ENCODE measurements at places on chromosomes 11 and 22.

- DNase-seq = no peak
Measured at GRCh38 chr22:47382164-47382890, 619.9 kb downstream of the TBC1D22A start.

DNA sequence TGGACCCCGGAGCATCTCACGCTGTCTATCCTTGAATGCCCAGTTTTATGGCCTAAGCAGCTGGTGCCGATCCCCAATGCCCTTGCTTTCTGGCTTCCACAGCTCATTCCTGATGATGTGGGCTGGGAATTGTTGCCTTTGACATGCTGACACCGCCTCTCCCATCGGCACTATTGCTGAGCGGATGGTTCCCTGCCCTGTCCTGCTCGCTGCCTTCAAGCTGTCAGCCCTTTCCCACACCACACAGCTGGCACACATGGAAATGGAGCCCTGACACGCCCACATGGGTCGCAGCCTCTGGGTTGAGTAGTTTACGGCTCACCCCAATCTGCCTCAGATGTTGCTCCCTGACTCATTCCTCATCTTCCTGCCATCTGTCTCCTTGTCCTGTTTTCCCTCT is 110.2 kb upstream of the SESN3 start:
- DNase-seq = no peak

DNA sequence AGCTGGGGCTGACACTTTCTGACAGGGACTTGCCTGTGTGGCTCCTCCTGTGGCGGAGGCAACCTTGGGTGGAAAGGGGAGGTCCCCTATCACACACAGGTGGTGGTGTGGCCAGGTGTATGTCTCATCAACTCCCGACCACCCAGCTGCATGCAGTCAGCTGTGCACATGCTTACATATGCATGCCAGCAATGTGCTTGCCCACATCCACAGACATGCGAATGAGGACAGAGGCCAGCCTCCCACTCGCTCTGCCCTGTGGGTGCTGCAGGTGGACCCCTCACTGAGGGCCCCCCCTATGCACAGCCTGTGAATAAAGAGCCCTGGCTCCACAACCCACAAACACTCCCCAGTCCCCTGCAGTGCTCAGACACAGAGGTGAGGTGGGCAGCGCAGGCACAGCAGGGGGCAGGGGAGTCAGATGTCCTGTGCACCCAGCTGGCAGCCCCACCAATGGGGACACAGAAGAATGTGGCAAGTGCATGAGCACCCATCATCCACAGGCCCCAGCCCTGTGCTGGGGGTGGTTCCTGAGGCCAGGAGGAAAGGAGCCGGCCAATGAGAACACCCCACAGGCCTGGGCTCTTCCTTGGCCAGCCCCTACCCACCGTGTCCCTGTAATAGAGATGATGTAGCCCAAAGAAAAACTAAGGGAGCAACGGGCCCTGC is 9.5 kb downstream of the GNB1L start:
- DNase-seq = no peak

DNA sequence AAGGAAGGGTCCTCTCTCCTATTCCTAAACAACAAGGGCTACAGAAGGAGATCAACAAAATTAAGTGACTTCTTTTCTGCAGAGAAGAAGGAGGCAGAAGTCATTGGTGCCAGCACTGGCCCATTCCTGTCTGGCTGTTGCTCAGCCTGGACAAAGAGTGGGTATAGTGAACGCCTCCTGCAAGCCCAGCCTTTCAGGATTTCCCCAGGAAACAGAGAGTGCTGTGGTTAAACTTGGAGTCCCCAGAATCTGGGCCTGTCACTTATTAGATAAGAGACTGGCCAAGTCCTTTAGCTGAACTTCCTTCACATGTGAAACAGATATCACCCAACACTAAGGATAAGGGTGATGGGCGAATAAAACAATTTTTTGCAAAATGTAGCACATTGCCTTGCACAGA is 10.9 kb downstream of the TST start:
- no peak for DNase-seq

GRCh38 chr11:26914968-26915367 is 78.9 kb upstream of the FIBIN start:
- DNase-seq = no peak

DNA sequence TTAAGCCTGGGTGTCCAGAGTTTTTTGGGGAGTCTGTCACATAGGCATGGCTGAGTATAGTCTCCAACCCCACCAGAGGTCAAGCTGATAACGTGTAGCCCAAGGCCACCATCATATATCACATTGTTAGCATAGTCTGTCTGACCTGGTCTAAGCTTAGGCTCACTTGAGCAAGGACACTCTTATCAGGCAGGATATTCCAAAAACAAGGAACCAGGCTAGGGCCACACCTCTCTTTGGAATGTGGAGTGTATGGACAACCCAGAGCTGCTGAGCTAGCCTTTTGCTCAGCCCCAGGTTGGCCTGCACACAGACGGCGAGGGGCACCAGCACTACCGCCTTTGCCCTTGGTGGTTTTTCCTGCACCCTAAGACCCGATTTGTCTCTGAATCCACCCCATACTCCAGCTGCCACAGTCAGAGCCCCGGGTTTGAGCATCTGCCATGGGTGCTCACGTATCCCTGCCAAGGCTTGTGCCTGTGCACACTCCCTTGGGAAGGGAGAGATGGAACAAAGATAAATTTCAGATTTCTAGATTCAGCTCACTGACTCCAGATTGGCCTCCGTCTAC is 7.2 kb downstream of the SNAP29 start:
- DNase-seq = no peak

- DNase-seq = no peak
Measured at GRCh38 chr11:44576656-44577055, 11.2 kb downstream of the CD82 start.

- no peak for DNase-seq
Measured at GRCh38 chr11:7675631-7676030, 2.3 kb upstream of the CYB5R2 start.

DNA sequence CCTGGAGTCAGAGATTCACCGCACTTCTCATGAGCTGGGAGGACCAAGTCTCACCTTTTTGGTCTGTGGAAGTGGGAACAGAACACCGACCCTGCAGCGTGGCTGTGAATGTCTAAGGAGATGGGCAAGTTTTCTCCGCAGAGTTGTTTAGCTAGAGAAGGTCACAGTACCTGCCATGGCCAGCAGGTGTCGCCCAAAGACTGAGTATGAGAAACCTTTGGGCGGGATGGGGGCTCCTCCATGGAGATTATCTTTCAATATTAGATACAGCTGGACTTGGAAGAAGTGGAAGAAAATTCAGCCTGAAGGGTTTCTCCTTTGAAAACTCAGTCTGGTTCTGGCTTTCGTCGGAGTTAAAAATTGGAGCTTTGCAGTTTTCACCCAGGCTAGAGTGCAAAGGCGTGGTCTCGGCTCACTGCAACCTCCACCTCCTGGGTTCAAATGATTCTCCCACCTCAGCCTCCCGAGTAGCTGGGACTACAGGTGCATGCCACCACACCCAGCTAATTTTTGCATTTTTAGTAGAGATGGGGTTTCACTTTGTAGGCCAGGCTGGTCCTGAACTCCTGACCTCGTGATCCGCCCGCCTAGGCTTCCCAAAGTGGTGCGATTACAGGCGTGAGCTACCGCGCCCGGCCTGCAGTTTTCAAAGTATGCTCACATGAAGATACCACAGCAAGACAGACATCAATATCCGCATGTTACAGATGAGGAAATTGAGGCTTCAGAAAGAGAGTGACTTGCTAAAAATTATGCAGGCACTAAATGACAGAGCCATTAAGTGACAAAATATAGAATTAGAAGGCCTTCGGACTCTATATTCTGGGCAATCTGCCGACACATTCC is 10.7 kb upstream of the DSCAML1 start:
- DNase-seq = peak; percentile 65

DNA sequence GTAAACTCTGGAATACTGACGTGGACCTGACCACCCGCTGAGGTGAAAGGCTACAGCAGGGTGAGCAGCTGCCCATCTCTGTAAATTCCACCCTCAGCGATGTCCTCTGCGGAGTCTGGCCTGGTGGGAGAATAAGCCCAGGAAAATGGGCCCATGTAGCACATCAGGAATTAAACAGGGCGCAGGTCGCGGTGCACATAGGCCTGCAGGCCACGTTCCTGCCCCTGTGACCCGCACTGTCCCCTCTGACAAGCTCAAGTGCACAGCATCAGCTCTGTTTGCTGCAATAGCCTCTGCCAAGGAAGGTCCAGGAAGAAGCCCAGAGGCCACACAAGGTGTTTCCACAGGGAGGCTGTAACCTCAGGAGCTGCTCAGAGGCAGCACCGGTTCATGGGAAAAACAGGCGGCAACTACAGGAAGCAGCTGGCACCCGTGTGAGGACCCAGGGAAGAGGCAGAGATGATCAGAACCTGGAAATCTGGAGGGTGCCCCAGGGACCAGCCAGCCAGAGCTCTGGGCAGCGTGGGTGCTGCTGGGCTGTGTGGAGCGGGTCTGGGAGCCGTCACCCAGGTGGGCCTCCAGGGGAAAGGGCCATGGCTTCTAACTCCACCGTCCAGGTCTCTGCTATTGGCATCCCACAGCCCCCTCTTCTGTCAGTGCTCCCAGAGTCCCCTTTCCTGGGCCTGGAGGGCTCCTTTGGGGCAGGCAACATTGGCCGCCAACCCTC is 808 bp upstream of the IFITM2 start:
- no peak for DNase-seq

GRCh38 chr11:65502555-65503367 is 3.9 kb downstream of the MALAT1 start:
- no peak for DNase-seq

GRCh38 chr11:82987997-82988396 is 83.7 kb downstream of the RAB30 start:
- DNase-seq = no peak

GRCh38 chr11:18001191-18001590 is 11.7 kb downstream of the SERGEF start:
- no peak for DNase-seq

- no peak for DNase-seq
Measured at GRCh38 chr11:61172888-61173287, 11.7 kb upstream of the VPS37C start.

GRCh38 chr11:45179686-45180178 is 33.3 kb downstream of the PRDM11 start:
- DNase-seq = no peak

GRCh38 chr11:117861151-117862018 is 15.1 kb downstream of the FXYD6 start:
- DNase-seq = no peak
